ENCODE measurements at places on chromosomes 12 and 14. TPM values are rescaled to one million over a fixed set of nuclear protein-coding genes. Genes with fewer than 3 reads are reported as not detected.

GRCh38 chr14:24979725-24980239, 70.2 kb downstream of the STXBP6 start:
- DNase-seq: no peak

DNA sequence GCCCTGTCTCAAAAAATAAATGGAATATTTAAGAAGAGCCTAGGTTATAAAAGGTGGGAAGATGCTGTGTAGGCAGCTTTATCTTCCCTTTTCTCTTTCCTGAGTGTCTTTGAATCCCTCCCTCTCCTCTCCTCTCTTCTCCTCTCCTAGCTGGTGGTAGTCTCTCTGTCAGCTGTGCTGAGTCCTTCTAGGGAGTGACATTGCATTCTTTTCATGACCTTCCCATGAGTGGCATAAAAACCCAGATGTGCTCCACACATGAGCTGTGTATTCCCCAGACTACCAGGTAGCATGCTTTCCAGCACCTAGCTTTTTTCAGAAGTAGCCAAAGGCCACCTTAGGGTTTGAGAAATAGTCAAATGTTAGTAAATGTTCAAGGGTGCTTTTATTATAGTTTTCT, 23.6 kb downstream of the SAMD4A start:
- DNase-seq: no peak

GRCh38 chr12:67827820-67828383, 161.3 kb upstream of the IFNG-AS1 start:
- DNase-seq: no peak

GRCh38 chr12:52659951-52660350, 7.9 kb upstream of the KRT2 start:
- no peak for DNase-seq

- DNase-seq: no peak
Measured at GRCh38 chr12:77814386-77814785, 16.3 kb upstream of the NAV3 start.

APOF gene
- 0.13 TPM for polyA plus RNA-seq

DNA sequence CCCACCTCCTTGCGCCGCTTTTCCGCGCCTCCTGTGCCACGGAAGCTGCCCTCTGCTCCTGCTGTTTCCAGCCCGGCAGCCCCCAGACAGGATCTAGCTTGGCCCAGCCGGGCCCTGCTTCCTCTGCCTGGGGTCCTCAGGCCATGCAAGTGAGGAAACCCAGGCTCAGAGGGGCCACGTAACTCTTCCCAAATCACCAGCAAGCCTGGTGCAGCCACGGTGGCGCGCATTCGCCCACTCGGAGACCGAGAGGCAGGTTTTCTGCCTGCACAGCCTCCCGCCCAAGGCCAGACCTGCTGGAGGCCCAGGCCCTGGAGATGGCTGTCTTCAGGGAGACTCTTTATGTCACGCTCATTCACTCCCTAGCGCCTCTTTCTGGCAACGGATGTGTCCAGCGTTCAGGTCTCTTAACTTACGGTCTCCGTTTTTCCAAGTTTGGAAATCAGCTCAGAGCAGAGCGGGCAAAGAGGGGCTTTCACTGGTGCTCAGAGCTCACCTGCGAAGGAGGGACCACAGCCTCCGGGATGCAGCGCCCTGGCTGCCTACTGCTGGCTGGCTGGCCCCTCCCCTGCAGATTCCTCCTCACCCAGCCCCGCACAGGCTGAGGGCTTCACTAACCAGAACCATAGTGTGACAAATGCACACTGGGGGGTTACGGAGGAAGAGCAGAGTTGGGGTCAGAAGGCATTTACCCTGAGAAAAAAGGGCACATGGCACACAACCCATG, 20.6 kb upstream of the CEP170B start:
- DNase-seq: no peak

NKX2-1 gene
- not detected for polyA plus RNA-seq

ATG14 gene
- polyA plus RNA-seq: 20.1 TPM

DNA sequence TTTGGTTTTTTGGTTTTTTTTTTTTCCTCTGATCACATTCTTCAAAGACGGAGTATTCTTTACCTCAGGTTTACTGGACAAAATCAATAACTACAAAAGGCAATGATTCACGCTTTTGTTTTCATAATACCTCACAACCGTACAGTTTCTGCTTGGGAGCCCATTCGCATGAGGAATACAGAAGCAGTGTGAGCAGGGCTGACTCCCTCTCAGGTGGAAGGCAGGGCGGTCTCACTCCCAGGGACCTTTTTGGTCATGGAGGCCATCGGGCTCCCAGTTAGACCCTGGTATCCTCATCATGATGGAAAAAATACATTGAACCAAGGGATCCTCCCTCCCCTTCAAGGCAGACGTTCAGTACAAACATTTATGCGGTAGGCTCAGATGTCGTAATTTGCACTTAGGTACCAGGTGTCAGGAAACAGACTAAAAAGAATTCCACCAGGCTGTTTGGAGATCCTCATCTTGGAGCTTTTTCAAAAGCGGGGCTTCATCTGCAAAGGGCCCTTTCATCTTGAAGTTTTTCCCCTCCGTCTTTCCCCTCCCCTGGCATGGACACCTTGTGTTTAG, 19.0 kb upstream of the TIGAR start:
- no peak for DNase-seq

DNA sequence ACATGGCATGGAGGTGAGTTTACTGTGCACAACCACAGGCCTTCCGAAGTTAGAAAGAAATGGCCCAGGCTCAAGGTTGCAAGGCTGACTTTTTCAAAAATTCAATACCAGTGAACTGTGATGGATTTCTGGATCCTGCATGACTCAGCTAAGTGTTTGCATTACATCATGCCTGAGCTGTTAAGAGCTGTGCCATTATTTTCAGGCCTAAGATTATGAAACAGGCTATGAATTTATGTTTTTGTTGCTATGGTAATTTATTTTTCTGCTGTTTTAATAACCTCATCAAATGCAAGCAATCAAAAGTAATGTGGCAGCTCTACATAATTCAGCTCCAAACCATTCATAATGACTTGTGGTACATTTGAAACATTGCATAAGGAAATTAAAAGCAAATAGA, 457.7 kb upstream of the TMEM132C start:
- DNase-seq: no peak

DNA sequence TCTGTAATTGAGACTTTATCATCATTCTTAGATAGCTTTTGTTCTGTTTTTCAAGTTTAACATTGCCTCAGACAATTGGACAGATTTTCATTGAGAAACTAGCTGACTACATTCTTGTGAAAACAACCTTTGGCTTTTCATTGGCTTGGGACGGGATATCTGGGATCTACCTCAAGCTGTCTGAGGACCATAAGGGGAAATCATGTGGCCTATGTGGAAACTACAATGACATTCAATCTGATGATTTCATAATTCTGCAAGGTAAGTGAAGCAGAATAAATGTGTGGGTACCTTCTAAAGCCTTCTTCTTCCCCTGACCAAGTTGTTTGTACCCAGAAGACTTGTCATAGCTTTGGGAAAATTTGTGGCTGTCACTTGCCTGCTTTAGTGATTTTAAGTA, 133.5 kb downstream of the OTOGL start:
- DNase-seq: no peak

PLEKHD1 gene
- 5.8 TPM for polyA plus RNA-seq

GRCh38 chr14:74906925-74907521, 16.0 kb downstream of the RPS6KL1 start:
- DNase-seq: no peak

GRCh38 chr14:68632054-68632895, 160.6 kb downstream of the ZFP36L1 start:
- no peak for DNase-seq

DNA sequence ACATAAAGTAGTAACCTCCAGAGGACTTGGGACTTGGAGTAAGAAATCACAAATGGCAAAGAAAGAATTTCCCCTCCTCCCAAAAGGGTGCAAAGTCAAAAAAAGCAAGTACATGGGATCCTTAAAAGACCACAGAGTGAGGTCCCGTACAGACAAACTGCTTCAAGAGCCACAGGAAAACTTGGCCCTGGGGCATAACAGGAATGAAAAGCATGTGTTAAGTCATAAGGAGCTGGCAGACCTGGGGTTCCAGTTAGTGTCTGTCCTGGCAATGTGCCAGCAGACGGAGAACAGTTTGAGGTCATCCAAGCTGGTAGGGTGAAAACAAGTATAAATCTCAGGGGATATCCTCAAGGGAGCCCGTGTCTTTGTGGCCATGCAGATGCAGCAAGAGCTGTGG, 73.2 kb downstream of the HSD17B6 start:
- no peak for DNase-seq

DNA sequence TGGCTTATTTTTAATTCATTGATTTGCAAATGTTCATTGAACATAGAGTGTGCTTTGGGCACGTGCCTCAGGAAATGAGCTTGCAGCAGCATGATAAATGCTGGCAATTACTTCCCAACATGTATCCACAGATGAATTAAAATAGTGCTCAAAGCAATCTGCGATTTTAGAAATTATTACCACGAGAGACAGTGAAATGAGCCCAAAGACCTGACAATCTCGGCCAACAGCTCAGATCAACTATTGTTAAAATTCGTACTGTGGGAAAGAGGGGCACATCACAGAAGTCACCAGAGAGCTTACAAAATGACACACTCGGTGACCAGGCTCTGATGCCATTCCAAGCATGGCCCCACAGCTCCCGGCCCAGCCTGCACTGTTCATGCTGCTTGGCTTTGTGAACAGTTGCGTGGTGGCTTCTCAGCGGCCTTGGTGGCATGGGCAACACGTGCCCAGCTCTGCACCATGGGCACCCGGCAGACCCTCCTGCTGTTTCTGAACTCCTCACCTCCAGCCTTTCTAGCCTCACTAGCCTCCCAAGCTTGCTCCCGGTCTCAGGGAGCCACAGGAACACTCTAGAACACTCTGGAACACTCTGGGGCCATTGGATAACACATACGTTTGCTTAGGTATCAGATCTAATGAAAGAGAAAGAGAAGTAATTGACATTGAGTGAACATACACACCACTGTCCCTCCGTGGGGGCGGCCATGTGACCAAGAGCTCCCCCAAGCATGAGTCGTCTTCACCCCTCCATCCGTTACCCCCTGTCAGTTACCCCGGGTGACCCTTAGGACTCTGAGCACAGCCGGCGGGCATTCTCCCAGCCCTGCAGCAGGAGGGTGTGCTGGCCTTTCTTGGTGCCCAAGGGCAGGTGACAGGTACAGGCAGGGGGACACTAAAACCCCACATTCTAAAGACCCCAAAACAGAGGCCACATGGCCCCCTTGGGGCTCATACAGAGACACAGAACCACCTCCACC, 28.0 kb downstream of the RIMBP2 start:
- DNase-seq: no peak

- no peak for DNase-seq
Measured at GRCh38 chr14:30708157-30708556, 86.0 kb downstream of the SCFD1 start.

- no peak for DNase-seq
Measured at GRCh38 chr14:81127785-81128184, 93.0 kb downstream of the GTF2A1 start.
